ENCODE measurements at places on chromosomes 16 and 17.

- no peak for DNase-seq
Measured at GRCh38 chr17:9195411-9195810, 174.1 kb downstream of the NTN1 start.

- peak; percentile 28 for DNase-seq
Measured at GRCh38 chr16:50887500-50888298, 145.8 kb downstream of the CYLD start.

- DNase-seq: no peak
Measured at GRCh38 chr17:82864713-82865248, 25.0 kb upstream of the ZNF750 start.

- DNase-seq: no peak
Measured at GRCh38 chr16:88744577-88745521, 38.5 kb downstream of the CTU2 start.

DNA sequence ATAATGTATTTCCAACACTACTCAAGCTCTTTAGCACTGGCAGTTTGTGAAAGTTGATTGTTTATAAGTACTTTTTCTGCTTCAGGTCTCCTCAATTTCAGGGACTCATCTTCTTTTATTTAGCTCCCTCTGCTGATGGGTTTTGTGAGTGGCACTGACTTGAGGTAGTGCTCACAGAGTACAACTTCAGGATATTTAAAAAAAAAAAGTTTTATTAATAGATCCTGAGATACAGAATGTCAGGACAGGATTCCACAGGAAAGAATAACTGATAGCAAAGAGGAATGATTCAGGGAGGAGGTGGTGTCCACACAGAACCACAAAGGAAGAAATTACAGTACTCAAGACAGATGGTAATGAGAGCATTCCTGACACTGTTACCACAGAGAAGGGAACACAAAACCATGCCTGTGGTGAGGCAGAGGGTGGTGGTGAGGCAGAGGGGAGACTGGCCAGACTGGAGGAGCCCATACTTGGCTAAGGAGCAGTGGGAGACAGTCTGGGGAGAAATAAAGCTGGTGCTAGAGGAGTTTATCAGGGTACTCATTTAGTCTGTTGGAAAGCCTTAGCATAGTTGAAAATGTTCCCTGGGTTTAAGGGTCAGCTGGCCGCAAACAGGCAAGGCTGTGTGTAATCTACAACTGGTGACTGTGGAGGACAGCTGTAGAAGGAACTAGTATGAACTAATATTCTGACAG lies 63.7 kb downstream of the SPAG9 start:
- DNase-seq: no peak

DNA sequence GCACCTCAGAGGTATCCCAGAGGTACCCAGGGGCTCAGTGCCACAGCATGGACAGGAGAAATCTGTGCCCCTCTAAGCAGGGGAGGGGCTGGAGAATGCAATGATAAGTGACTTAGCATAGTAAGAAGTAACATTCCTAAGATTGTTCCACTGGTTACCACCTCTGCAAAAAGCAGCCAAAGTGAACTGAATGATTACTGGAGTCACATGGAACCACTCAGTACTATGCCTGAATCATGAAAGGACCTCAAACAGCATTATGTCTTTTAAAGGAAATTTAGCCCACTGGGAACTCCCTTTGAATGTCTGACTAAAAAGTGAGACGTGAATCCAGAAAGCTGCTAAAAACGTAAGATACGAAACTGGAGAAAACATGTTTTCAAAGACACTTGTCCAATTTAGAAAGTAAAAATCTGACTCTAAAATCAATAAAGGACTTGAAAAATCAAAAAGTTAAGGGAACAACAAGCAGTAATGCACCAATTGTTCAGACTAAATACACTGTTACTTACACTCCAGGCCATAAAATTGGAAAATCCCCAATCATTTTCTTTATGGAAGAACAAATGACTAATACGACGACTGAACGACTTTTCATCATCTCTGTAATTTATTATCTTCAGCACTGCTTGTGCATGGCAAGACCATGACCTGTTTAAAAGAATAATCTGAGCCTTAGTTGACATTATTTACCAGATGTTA lies 38.6 kb downstream of the LITAFD start:
- no peak for DNase-seq

DNA sequence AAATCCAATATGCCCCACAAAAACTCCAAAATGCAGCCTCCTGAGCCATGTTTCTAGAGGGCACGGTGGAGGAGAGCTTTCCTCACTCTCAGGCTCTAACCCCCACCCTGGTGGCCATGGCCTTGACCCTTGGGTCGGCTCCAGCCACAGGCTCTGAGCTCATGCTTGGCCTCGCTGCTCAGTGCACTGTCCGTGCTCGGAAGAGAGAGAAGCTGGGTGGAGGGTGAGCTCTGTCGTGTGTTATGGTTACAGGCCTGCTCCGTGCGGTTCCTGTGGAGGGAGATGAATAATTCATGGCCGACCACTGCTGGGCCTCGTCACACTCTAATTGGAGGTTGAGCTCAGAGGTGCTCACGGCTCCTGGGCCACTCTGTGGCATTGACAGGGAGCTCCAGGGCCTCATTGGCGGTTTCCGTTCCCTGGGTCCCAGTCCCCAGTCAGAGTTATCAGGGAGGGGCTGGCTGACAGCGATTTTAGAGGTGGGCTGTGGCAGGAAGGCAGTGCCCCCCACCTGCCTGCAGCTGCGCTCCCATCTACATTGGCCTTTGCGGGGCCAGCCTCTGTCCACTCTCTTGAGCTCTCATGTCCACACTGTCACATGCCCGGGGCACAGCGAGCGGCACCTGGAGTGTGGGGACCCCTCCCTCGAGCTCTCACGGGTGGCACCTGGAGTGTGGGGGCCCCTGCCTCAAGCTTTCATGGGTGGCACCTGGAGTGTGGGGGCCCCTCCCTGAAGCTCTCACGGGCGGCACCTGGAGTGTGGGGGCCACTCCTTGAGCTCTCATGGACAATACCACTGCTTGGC lies 24.9 kb downstream of the ACSF3 start:
- DNase-seq: no peak
